PC-9 (cell line): ENCODE measurements at places on chromosomes 6 and 20. TPM values are rescaled to one million over a fixed set of nuclear protein-coding genes. Genes with fewer than 3 reads are reported as not detected.

PARD6B gene
- total RNA-seq = 52.2 and 80.3 TPM in 2 replicates

LPIN3 gene
- 12.1 and 15.4 TPM in 2 replicates for total RNA-seq

DNA sequence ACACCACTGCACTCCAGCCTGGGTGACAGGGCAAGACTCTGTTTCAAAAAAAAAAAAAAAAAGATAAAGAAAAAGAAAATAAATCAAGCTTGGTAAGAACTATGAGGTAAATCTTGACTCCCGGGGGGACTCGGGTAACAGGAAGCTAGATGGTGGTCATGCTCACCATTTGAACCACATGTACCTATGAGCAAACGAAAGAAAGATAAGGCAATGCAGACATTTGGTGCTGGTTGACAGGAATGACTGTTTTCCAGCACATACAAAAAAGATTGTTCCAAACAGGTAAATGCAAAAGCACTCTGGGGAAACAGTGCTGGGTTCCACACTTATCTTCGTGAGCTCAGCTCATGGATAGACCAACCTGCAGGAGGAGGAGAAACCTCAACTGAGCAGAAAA lies 22.8 kb upstream of the PTPN1 start:
- no peaks in the 10 kb centered on the region for H3K36me3 ChIP-seq
- H3K27ac ChIP-seq = no peak overlapping the region
- no peak for DNase-seq
- no peak overlapping the region for H3K4me3 ChIP-seq
- peaks cover 3% of the 10 kb centered on the region for H3K4me1 ChIP-seq

- no peak overlapping the region for H3K4me3 ChIP-seq
- DNase-seq = no peak
- H3K27me3 ChIP-seq = no peaks in the 10 kb centered on the region
- H3K27ac ChIP-seq = no peak overlapping the region
- H3K36me3 ChIP-seq = peaks cover 13% of the 10 kb centered on the region; the same call in 1 of the 2 replicates
Observed at GRCh38 chr6:145904391-145904790, 59.8 kb downstream of the SHPRH start.

DNA sequence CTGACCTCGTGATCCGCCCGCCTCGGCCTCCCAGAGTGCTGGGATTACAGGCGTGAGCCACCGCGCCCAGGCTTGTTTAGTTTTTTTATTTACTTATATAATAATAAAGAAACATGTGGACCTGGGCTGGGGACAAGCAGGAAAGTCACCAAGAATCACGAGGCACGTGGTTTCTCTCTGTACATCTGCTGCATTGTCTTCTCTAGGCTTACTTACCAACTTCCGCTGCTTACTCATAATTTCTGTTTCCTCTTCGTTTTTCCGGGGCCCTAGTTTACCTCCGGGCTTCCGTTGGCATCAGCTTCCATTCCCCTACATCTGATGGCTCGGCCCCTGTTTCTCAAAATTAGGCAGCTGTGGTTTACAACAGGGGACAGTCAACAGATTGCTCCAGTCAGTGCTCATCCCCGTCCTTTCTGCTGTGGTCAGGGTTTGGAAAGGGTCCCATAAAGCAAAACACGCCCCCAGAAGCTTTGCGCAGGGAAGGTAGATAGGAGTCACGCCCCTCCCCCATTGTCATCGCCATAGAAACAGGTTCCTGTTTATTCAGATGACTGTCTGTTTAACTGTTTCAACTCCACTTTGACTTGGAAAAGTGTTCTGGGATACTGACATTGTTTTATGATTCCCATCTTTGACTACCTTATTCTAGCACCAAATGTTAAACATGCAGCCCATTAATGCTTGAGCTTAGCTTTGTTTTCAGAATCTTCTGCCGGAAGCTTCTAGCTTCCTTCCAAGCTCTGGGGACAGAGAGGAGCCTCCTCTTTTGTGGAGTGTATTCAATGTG lies 31.9 kb upstream of the TXLNB start:
- DNase-seq = no peak
- H3K27ac ChIP-seq = no peak overlapping the region
- peak overlapping the region; percentile 20; the same call in 1 of the 2 replicates for H3K4me3 ChIP-seq
- 0 out of 2 replicates have a peak, but pooled peaks cover 5% of the 10 kb centered on the region for H3K4me1 ChIP-seq
- no peaks in the 10 kb centered on the region for H3K36me3 ChIP-seq
- no peaks in the 10 kb centered on the region for H3K27me3 ChIP-seq

GRCh38 chr20:38377039-38377685 lies 30.9 kb downstream of the LBP start:
- no peaks in the 10 kb centered on the region for H3K4me1 ChIP-seq

DNA sequence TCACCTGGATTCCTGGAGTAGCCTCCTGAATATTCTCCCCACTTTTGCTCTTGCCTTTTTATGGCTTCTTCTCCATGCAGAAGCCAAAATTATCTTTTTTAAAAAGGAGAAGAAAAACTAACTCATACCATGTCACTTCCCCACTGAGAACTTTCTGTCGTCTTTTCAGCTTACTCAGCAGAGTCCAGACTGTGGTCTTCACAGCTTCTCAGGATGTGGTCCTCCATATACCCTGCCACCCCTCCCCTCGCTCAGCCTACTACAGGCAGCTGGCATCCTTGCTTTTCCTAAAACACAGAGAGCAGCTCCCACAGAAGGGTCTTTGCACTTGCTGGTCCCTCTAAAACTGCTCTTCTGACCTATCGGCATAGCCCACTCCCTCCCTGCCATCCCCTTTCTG lies 89.4 kb upstream of the ISM1 start:
- no peaks in the 10 kb centered on the region for H3K36me3 ChIP-seq
- H3K4me1 ChIP-seq = no peaks in the 10 kb centered on the region
- H3K4me3 ChIP-seq = no peak overlapping the region
- no peak for DNase-seq
- H3K27ac ChIP-seq = no peak overlapping the region
- 0 out of 2 replicates have a peak, but pooled peaks cover 4% of the 10 kb centered on the region for H3K27me3 ChIP-seq
